Stimulated activated naive CD4-positive, alpha-beta T cell (primary cell): ENCODE measurements at places on chromosomes 5 and 9.

DNA sequence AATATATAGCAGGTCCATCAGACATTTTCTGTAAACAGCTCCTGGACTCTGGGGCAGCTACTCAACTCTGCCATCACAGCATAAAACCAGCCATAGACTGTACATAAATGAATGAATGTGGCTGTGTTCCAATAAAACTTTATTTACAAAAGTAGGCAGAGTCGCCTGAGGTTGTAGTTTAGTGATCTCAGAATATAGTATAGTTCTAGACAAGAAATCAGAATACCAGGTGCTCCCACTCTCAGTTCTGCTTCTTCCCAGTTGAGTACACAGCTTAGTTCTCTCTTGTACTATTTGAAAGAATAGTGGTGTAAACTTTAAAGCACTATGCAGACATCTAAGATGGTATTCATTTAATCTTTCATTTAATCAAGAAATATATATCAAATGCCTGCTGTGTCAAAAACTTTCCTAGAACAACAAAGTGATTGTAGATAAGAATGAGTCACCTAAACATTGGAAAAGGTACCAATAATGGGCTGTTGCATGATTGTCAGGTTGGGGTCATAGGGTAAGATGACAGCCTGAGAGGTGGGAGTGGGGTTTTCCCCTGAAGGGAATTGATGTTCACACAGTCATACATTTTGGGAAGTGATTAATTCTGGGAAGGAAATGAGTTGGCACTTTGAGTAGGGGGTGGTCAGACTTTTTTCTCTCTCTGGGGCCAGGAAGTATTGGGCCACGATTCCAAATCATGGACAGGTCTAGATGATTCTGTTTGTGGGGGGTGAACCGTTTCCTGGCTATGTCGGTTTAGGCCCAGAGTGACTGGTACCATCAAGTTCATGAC lies 37.0 kb downstream of the TNFSF8 start:
- no peak for DNase-seq

DNA sequence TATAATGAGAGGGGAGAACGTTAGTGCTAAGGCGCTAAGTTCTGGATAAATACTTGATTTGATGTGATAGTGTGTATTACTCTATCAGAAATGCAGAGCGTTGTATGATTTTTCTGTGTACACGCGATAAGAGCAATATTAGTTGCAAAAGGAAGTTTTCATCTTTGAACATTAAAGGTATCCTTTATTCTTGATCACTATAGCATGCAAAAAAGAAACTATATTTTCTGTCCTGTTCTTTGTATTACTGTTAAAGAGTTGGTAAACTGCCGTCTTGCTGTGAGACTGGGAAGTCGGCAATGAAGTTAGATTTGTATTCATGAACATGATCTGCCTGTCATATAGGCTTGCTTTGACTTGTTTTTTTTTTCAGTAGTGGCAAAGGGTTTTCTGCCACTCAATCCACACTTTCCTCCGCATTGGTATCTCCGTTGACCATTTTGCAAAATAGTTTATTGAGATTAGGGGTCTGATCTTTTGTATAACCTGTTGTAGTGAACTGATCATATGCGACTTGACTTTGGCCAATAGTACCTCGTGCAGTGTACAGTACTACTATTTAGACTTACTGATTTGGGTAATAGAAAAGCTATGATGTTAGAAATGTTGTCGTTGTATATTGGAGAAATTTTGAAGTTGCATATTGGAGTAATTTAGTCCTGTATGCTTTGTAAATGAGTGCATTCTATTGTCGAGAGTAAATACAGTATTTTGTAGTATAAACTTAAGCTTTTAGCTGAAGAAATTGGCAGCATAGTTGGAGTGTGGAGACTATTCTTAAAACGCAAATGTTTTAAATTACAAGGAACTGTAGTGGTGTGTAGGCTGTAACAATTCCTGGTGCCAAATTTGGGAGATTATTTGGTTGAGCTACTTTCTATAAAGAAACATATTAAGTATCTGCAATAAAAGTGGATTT lies 1.7 kb downstream of the DENND4C start:
- DNase-seq = no peak

GRCh38 chr9:112764837-112765236 lies 14.3 kb downstream of the SNX30 start:
- no peak for DNase-seq

DNA sequence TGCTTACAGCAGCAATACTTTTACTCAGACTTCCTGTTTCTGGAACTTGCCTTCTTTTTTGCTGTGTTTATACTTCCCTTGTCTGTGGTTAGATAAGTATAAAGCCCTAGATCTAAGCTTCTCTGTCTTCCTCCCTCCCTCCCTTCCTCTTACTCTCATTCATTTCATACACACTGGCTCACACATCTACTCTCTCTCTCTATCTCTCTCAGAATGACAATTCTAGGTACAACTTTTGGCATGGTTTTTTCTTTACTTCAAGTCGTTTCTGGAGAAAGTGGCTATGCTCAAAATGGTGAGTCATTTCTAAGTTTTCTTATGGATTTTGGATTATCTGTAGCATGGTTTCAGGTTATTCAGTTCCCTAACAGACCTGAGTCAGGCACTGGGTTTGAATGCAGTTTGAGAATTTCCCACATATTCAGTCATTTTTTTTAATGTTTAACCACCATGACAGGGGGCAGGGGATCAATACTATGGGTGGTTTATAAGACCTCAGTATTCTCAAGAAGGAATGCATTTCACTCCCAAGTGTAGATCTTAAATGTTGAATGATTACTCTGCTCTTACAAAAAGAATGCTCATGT lies at the start of gene IL7R:
Gene IL7R, plus strand, starts transcription at position 127 of the 587 bp plus-strand sequence. Its CDS starts 87 bp downstream, at position 214.
- DNase-seq = peak; percentile 83

GRCh38 chr5:146825033-146825432 lies 53.5 kb downstream of the PPP2R2B start:
- no peak for DNase-seq

GRCh38 chr5:174735498-174736330 lies 11.3 kb downstream of the MSX2 start:
- DNase-seq = no peak

- peak; percentile 16 for DNase-seq
Measured at GRCh38 chr5:126354858-126355731, 68.1 kb upstream of the GRAMD2B start.

- no peak for DNase-seq
Measured at GRCh38 chr9:37836386-37836785, 35.8 kb downstream of the DCAF10 start.

GRCh38 chr9:127898433-127899127 lies 823 bp downstream of the ST6GALNAC6 start:
- DNase-seq = no peak

DNA sequence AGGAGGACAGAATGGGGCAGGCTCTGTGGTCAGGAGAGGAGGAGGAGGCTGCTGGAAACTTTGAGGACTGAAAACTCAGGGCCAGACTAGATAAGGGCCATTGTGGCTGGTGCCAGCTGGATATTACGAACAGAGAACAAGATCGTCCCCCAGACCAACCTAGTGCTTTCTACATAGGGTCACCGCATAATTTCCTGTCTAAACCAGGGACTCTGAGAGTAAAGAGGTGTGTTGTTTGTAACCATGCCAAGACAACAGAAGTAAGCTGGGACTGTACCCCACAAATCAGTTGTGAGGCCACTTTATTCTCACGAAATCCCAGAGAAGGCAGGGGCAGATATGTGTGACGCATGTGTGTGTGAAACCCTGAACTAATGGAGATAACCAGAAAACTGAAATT lies 20.3 kb upstream of the GFPT2 start:
- DNase-seq = no peak

DNA sequence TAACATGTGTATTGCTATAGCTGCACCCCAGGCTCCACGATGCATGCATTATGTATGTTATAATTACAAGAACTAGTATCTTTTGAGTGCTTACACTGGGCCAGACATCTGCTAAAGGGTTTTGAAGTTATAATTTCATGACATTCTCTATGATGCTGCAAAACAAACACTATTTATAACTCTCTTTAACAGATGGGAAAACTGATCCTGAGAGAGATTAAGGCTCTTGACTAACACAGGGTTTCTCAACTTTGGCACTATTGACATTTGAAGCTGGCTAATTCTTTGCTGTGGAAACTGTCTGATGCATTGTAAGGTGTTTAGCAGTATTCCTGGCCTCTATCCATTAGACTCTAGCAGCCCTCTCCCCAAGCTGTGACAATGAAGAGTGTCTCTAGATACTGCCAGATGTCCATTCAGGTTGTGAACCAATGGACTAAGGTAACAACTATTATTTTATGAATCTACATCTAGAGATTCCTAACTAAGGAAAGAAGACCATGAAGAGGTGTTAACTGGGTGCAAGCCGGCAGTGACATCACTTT lies 258.6 kb downstream of the ASTN2 start:
- no peak for DNase-seq

- no peak for DNase-seq
Measured at GRCh38 chr9:81777482-81777881, 88.1 kb upstream of the TLE1 start.

- DNase-seq = no peak
Measured at GRCh38 chr5:110665184-110665726, 61.2 kb downstream of the TMEM232 start.

DNA sequence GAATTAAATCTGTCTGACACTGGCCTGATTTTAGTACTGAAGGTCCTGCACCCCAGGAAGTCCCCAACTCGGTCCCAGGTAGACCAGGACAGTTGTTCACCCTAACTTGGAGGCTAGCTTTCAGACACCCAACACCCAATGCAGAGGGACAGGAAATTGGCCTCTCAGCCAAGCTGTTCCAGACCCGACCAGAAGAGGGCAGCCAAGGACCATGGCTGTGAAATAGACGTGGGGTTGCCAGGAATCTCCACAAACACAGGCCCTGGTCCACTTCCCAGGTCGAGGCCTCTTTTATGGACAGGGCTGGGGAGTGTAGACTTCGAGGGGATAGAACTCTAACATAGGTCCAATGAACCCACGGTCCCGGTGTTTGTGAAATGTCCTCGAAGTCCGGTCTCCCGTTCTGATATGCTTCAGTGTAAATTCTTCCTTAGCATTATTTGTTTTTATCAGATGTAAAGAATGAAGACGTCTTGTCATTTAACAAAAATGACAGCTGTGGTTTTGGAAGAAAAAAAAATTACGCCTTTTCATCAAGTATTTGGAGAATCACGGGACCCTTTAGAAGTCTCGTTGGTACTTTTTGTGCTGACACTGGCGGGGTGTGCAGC lies 260.3 kb upstream of the ADAMTS16 start:
- DNase-seq = no peak

DNA sequence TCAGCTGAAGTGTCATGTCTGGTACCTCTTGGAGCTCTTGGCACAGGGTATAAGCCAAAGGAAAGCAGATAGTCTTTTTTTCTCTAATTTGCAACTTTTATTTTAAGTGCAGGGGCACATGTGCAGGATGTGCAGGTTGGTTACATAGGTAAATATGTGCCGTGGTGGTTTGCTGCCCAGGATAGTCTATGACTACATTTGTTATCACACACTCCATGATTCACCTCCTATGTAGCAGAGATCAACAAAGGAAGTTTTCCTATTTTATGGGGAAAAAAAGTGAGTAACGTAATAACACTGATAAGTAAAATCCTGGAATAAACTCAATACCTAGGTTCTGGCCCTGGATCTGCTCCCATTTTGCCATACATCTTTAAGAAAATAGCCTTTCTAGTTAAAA lies 234.6 kb downstream of the CAAP1 start:
- DNase-seq = no peak

- peak; percentile 11 for DNase-seq
Measured at GRCh38 chr5:180670586-180671359, 21.4 kb upstream of the FLT4 start.

DNA sequence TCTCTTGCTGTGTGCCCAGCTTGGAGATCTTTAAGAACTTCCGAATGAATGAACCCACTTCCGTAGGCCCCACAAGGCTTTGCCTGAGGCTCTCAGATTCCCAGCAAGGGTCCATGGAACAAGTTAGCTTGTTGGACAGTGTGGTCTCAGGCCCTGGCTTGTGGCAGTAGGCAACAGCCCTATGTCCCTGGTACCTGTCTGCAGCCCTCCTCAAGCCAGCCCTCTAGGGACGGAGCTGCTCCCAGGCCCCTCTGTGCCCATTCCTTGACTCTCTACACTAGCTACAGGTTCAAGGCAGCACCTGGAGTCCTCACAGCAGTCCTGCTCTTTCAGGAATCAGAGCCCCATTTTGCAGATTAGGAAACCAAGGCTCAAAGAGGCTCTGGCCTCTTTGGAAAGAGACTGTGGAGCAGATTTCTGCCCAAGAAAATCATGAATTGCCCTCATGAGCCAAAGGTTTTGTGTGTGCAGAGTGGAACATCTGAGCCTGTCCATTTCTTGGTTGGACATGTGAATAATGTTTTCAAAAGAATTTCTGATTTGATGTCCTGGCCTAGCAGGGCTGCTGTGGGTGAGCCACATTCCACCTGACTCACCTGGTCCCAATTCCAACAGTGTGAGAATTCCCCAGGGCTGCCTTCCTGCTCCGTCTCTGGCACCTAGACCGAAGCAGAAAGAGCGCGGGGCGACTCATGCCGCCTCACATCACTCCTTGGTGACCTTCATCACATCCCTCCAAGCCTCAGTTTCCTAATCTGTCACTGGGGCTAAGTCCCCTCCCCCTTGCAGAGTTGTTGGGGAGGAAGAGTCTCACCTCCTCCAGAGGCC lies 131.7 kb downstream of the BARX1 start:
- no peak for DNase-seq

GRCh38 chr5:38642189-38642911 lies 85.9 kb upstream of the LIFR start:
- DNase-seq = no peak

DNA sequence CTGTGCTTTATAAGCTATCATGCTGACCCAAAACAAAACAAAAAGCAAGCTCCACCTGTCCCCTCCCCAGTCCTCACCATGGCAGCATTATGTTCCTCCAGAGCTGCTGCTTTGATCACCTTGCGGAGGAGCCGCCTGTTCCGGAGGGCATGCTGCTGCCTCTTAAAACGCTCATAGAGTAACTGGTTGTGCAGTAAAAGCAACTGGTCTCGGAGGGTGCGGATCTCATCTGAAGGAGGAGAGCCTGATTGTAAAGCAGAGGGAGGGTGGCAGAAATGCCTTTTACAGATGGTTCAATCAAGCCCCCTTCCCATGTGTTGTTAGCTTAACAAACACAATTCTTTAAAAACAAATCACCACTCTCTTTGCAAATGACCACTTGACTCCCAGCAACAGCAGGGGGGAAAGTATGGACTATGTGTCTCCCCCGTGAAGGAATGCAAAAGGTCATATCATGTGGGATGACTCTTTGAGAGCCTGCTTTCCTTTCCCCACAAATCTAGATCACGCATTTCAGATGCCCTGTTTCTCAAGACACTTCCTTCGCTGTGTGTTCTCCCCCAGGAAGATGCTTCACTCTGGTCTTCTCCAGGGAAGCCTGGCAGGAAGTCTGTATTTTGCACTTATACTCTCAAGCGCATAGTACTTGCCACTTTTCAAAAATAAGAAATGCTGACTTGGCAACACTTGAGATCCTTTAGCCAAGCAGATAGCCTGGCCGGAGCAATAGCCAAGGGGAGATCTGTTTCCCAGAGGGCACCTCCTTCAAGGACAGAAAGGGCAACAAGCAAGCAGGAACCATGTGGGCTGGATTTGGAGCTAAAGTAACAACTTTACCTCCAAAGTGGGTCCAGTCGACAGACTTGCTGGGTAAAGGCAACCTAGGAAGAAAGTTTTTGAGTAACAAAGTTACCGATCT lies 25.1 kb downstream of the SPACA9 start:
- no peak for DNase-seq
